Neural cell (in vitro differentiated cells): ENCODE measurements at places on chromosomes 6 and 20. TPM values are rescaled to one million over a fixed set of nuclear protein-coding genes. Genes with fewer than 3 reads are reported as not detected.

Gene OR2J3
- polyA plus RNA-seq, result not detected in 2 replicates

Gene INSM1
- polyA plus RNA-seq, result 8.6 and 9.4 TPM in 2 replicates

Gene ENPP5
- 1.1 and 1.2 TPM in 2 replicates for polyA plus RNA-seq

Gene ENPP4
- 19.7 and 24.0 TPM in 2 replicates for polyA plus RNA-seq

Gene TMEM244
- not detected in 2 replicates for polyA plus RNA-seq

Gene PLA2G7
- polyA plus RNA-seq, result 0.35 TPM in 1 of 2 replicates, not detected in the other

Gene SLCO4A1
- 2.5 and 3.5 TPM in 2 replicates for polyA plus RNA-seq

Gene OR2J2
- not detected in 2 replicates for polyA plus RNA-seq

Gene ARMC12
- 2.2 and 4.9 TPM in 2 replicates for polyA plus RNA-seq
